Kidney glomerular epithelial cell (primary cell): ENCODE measurements at places on chromosomes 6 and 20.

- no peak for DNase-seq
Measured at GRCh38 chr6:137820425-137820824, 46.6 kb upstream of the TNFAIP3 start.

DNA sequence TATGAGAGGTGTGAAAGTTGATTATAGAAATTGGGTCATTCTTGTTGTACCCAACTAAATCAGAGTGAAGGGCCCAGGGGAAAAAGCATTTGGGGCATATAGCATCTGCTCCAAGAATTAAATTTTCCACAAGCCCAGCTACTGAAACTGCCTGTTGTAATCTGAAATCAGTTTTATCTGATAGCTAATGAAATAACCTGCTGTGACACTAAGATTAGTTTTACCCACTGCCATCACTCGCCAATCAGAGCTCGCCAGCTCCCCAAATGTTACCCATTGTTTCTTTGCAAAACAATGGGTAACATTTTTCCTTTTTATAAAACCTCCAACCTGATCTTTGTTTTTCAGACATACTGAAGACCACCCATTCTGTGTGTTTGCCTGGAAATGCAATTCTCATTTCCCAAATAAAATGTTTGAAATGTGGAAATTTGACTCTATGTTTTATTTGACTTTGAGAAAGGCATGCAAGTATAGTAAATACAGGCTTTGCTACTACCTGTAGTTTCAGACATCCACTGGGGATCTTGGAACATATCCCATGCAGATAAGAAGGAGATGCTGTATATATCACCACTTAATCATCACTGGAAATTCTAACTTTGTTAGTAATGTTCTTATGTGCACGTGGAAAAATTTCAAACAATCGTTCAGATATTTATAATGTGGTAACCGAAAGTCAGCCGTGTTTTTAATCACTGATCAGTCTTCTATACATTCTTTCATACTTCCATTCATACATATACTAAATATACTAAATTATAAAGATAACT, 6.3 kb upstream of the AHI1 start:
- no peak for DNase-seq

GRCh38 chr20:45059022-45059728, 41.8 kb downstream of the KCNS1 start:
- DNase-seq: no peak

- DNase-seq: peak; percentile 34
Measured at GRCh38 chr6:145813285-145814034, 1.1 kb downstream of the FBXO30 start.
